Stimulated activated naive CD4-positive, alpha-beta T cell treated with Interleukin-2 at 50 U/mL for 16 hours (primary cell): ENCODE measurements at places on chromosomes 6 and 20.
A peak's percentile ranks its signal among the peaks of the same experiment; 100 is the strongest.

- DNase-seq, result no peak
These were observed 32.9 kb downstream of the TRAM2 start for GRCh38 chr6:52543729-52544601.

DNA sequence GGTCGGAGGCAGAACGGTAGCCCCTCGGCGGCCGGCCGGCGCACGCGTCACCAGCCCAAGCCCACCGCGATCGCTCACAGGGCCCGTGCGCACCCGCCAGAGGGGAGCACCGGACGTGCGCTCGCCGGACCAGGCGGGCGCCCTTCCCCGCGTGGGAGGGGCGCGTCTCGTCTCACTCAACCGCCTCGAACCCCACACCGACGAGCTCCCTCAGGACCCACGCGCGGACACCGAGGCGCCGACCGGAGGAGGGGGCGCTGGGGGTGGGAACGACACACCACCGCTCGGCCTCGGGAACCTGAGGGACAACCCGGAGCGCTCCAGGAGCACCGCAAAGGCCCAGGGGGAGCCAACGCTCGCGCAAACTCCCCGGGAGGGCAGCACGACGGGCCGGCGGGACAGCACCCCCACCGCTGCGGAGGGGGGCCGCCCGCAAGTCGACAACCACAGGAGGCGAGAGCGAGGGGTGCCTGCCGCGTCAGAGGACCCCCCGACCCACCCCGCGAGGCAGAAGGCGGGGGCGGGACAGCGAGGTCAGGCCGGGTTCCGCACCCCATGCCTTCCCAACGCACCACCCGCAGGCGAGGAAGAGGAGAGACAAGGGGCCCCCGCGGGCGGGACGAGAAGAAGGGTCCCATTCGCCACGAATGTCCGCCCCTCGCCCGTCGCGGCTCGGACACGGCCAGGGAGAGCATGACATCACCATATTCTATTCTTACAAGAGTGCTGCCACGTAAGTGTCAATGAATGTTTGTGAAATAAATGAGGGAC is 512.7 kb upstream of the ZNF337 start:
- DNase-seq, result no peak

GRCh38 chr6:168270274-168271172 is 49.1 kb downstream of the DACT2 start:
- DNase-seq, result no peak

- DNase-seq, result no peak
These were observed 6.0 kb upstream of the MYLK4 start for GRCh38 chr6:2756687-2757224.

- no peak for DNase-seq
These were observed 13.6 kb downstream of the TNXB start for GRCh38 chr6:32095338-32096086.

- DNase-seq, result no peak
These were observed 23.4 kb downstream of the MEP1A start for GRCh38 chr6:46816626-46817025.

- DNase-seq, result peak; percentile 43
These were observed 25.1 kb downstream of the MYBL2 start for GRCh38 chr20:43691928-43692524.

GRCh38 chr20:59481477-59482018 is 122.8 kb upstream of the PHACTR3 start:
- DNase-seq, result no peak

DNA sequence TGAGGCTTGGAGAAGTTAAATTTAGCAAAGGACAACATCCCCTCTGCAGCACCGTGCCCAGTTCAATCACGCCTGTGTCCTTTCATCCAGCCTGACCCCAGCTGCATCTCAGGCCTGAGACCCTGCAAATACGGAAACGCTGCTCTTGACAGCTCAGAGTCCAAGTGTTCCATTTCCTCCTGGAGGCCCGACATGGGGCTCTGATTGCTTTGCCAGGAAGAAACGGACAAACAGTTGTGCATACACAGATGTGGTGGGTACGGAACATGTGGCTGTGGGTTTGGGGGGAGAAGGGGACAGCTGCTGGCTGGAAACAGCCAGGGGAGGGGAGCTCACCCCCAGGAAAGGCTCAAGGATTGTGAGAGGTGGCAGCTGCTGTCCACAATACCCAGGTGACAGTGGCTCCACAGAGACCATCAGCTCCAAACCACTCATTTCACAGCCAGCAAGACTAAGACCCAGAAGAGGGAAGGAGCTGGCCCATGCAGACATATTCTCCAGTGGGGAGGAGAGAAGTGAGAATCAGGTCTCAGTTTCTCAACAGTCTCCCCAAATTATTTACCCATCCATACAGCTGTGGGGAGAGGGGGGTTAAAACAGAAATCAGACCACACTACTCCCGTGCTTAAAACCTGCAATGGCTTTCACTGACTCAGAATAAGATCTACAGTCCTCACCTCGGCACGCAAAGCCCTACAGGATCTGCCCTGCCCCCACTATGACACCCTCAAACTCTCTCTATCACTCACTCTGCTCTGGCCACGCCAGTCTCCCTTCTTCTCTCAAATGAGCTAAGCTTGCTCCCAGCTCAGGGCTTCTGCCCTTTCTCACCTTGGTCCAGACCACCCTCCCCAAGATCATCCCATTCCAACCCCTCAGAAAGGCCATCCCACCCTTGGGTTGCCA is 89.1 kb downstream of the PREX1 start:
- DNase-seq, result peak; percentile 83
